ENCODE measurements at places on chromosomes 11 and 22.
A peak's percentile ranks its signal among the peaks of the same experiment; 100 is the strongest.

- no peak for DNase-seq
Measured at GRCh38 chr11:88447281-88447680, 109.7 kb upstream of the CTSC start.

DNA sequence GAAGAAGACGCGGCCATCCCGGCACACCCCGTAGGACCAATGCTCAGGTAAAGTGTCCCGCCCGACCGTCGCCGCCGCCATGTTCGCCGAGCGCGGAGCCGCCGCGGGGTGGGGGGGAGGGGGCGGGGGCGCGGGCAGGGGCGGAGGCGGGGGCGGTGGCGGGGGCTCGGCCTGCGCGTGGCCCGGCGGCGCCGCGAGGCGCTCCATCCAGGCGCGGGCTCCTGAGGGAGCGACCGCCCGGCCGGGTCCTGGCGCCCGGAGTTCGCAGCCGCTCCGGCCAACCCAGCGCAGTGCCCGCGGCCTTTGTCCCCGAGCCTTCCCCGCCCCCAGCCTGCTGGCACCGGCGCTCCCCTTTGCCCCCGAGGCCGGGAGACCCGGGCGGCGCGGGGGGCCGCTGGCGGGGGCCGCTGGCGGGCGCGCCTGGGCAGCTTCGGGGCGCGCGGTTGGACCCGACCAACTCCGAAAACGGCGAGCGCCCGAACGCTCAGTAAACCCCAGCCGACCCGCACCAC lies at the start of gene PLEKHA7:
Gene PLEKHA7 (minus strand): TSS at position 94 of the 512 bp plus-strand sequence. CDS start 13 bp downstream, at position 81.
- no peak for DNase-seq

DNA sequence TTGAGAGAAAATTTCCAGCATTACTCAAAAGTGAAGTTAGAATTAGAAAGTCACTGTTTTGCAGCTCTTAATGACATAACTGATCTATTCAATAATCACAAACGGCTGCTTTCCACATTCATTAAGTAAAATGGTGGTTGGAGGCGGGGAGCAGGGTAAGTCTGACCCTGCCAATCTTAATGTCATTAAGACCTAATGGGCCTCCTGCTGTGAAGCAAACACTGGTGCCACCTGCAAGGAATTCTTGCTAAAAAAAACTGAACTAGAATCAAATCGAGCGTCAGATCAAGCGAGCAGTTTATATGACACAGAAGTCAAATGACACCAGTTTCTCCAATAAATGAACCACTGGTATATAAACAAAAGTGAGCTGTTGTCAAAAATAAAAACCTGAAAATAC lies 351.5 kb downstream of the BRD1 start:
- no peak for DNase-seq

DNA sequence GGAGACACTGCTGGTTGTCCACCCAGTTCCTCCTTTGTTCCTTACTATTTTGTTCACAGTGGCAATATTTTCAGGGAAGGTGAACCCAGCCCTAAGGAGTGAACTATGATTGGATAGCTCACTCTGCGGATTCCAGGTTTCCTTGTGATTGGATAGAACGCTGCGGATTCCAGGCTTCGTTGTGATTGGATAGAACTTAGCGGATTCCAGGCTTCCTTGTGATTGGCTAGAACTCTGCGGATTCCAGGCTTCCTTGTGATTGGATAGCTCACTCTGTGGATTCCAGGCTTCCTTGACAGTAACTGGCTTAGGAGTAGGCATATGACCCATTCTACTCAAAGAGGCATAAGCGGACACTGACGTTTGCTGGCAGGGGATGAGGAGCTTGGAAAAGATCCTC lies 28.6 kb upstream of the ADA2 start:
- no peak for DNase-seq

GRCh38 chr11:119885861-119886567 lies 157.0 kb upstream of the NECTIN1 start:
- no peak for DNase-seq

DNA sequence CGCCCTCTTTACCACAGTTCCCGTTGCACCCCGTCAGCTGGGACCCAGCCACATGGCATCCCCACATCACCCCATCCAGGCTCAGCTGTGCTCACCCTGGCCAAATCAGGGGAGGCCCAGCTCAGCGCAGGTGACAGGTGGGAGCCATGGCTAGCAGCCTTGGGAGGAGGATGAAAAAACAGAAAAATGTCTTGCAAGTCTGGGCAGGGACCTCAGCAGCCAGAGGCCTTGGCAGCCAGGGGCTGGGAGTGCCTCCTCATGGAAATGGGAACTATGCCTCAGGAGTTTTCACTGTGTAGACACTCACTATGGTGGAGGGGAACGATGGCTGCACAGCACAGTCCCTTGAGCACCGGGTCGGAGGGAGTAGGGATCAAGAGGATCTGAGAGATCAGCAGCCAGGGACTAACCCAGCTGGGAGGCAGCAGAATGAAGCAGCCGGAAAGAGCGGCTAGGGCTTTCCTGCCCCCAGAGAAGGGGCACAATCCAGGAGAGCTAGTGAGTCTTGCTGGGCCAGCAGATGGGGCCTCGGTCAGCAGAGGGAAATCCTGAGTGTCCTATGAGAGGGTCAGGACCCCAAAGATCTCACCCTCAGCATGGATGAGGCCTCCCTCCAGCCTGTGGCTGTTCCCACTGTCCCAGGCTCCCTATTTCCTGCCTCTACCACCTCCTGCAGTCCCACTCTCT lies 6.2 kb upstream of the FTH1 start:
- no peak for DNase-seq

- DNase-seq = no peak
Measured at GRCh38 chr11:67347964-67348749, 5.2 kb downstream of the POLD4 start.

GRCh38 chr11:64742087-64742888 lies 1.7 kb downstream of the RASGRP2 start:
- DNase-seq = no peak

DNA sequence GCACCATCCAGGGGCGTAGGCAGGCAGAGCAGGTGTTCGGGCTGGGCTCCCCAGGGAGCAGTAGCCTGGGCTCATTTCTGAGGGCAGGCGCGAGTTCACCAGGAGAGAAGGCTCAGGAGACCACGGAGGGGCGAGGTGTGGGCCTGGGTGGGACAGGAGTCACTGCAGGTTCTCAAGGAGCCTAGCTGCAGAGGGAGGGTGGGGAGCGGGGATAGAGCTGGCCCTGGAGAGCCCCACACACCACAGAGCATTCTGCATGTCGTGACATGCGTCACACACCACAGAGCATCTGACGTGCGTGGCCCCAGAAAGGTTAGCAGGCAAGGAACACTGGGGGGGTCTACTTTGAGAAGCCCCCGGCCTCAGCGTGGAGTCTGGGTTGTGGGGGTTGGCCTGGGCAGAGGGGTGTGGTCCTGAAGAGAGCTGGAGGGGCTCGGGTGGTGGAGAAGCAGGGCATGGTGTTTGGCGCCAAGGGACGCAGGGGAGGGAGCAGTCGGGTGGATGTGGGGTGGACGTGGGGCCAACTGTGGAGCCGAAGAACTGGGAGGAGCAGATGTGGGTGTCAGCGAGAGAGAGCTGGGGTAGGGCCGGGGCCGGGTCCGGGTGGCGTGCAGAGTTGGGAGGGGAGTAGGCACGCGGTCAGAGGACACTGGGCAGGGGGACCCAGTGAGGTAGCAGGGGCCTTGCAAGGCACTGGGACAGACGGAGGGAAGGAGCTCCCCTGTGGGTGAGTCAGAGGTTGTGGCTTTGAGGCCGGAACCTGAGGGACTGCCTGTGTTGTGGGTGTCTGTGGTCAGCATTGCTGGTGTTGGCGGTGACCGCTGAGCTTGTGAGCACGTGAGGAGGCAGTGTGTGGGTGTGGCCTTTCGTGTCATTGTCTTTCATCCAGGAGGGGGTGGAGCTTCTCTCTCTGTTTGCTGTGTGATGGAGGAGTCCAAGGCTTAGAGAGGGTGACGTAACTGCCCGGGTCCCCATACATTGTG lies 25.5 kb downstream of the CTTN start:
- peak; percentile 23 for DNase-seq

GRCh38 chr11:130063451-130063850 lies 6.2 kb upstream of the APLP2 start:
- DNase-seq = no peak

DNA sequence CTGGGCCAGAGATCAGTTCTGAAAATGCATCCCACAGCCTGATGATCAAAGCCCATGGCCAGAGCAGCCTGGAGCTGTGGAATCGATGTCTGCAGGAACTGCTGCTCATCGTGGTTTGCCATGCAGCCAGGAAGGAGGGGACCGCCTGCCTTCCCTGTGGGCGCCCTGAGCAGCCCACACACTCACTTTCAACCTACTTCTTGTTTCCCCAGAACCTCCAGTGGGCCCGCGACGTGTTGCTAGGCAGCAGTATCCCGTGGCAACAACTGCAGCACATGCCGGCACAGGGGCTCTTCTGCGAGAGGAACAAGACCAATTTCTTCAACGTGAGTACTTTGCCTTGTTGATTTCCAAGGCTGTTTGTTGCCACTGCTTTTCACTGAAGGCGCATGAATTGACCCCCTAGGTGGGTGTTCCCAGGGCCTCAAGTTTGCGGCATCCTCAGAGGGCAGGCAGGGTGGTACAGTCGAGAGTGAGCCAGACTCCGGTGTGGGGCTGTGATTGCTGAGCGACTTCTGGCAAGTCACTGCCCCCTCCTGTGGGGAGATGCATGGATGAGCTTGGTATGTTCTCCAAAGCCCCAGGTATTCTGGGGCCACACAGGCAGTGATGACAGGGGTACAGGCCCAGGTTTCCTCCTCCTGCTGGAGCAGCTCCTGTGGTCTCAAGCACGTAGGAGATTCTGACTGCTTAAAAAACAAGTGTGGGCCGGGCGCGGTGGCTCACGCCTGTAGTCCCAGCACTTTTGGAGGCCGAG lies 47.0 kb upstream of the SUSD2 start:
- peak; percentile 38 for DNase-seq

DNA sequence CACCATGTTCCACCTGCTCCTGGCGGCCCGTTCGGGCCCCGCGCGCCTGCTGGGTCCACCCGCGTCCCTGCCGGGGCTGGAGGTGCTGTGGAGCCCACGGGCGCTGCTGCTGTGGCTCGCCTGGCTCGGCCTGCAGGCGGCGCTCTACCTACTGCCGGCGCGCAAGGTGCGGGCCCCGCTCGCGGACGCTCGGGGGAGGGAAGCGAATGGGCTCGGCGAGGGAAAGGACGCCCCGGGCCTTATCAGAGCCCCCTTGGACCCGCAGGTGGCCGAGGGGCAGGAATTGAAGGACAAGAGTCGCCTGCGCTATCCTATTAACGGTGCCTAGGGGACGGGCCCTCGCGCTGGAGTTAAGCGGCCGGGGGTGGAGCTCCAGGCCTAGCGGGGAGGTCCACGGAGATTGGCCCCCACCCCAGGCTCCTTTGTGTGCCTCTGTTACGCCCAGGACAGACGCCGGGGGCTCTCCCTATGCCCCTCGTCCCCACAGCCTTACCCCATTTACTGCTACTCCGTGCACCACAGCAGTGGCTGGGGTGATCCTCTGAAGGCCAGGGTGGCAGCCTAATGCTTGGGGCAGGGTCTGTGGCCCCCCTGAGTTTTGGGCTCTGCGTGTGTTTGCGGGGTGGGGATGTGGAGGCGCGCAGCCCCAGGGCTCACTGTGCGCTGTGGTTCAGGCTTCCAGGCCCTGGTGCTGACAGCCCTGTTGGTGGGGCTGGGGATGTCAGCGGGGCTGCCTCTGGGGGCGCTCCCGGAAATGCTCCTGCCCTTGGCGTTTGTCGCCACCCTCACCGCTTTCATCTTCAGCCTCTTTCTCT lies 1.1 kb downstream of the TM7SF2 start:
- DNase-seq = no peak
